ENCODE measurements at places on chromosomes 11 and 22. TPM values are rescaled to one million over a fixed set of nuclear protein-coding genes. Genes with fewer than 3 reads are reported as not detected.

ZNF280B gene
- total RNA-seq, result 1.4 TPM

PDE2A gene
- total RNA-seq, result 2.3 TPM

C2CD3 gene
- total RNA-seq, result 16.9 TPM

CEND1 gene
- total RNA-seq, result 2.2 TPM

KRTAP5-6 gene
- total RNA-seq, result not detected

MFRP gene
- not detected for total RNA-seq

OR10D3 gene
- not detected for total RNA-seq

GGTLC3 gene
- total RNA-seq, result not detected

RIMBP3C gene
- total RNA-seq, result 0.13 TPM

CCDC188 gene
- total RNA-seq, result not detected

PTPRCAP gene
- total RNA-seq, result 0.72 TPM

C11orf91 gene
- total RNA-seq, result 1.5 TPM

P2RY2 gene
- total RNA-seq, result 11.3 TPM

LRRN4CL gene
- total RNA-seq, result 0.24 TPM

KDM4E gene
- not detected for total RNA-seq

APOBEC3B gene
- 30.1 TPM for total RNA-seq

PAFAH1B2 gene
- 31.4 TPM for total RNA-seq

C11orf65 gene
- total RNA-seq, result 0.50 TPM

CRYBB3 gene
- not detected for total RNA-seq

RAB30 gene
- 6.7 TPM for total RNA-seq

KCTD14 gene
- total RNA-seq, result 1.6 TPM

CCDC87 gene
- total RNA-seq, result 0.61 TPM

MS4A3 gene
- total RNA-seq, result not detected

CHKA gene
- 36.2 TPM for total RNA-seq

SHANK3 gene
- total RNA-seq, result 4.5 TPM

DLG2 gene
- total RNA-seq, result 0.16 TPM

OR10V1 gene
- total RNA-seq, result not detected

OR4C12 gene
- total RNA-seq, result not detected

POU2AF3 gene
- 1.2 TPM for total RNA-seq

CABP7 gene
- 0.10 TPM for total RNA-seq

H19 gene
- 10.4 TPM for total RNA-seq

ELF5 gene
- total RNA-seq, result not detected

CELSR1 gene
- total RNA-seq, result 28.0 TPM

PATE1 gene
- total RNA-seq, result not detected

GRAMD1B gene
- total RNA-seq, result 22.3 TPM

HYLS1 gene
- 12.9 TPM for total RNA-seq
